ENCODE measurements at places on chromosomes 12 and 14. TPM values are rescaled to one million over a fixed set of nuclear protein-coding genes. Genes with fewer than 3 reads are reported as not detected.

DNA sequence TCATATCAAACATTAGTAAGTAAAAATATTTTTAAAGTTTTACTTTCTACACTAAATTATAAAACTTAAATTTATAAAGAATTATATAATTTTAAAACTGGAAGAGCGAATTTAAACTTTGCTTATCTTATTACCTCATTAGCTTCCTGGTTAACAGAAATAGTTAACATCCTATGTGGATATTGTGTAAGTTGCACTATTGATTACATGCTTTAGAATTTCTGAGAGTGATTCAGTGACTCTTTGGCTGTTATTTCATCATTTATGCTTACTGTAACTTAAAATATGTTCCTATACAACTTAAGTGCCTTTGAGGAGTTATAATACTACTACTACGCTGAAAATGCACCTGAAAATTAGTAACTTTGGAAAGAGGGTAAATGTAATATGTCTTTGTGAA, 101.4 kb downstream of the FOXA1 start:
- DNase-seq: no peak

EFS gene
- 18.4 TPM for total RNA-seq

DNA sequence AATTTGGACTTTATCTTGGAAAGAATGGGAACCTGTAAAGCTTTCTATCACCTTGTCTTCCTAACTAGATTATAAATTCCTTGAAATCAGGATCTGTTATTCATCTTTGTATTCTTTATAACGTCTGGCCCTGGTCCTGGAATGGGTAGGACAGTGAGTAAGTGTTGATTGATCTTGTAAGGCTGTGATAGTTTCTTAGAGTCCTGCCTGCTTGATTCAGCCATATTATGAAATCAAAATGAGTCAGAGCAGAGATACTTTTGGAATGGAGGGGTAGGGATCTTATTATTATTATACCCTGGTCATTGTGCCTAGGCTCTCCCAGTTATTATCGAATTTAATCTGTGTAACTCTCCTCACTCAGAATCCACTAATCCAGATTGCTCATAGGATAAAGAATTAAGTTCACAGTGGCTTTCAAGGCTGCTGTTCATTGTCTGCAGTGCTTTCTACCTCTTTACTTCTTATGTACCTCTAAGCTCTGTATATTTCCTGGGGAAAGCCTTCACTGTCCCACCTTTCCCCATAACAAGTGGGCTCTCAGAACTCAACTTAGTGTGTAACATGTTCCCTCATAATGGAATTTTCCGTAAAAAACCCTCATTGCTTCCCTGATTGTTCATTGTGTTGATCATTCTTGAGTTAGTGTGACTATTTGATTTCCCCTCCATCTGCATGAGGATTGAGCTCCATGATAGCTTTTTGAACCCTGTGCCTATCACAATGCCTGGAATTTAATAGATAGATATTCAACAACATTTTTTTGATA, 93.3 kb downstream of the DAAM1 start:
- no peak for DNase-seq

OR10A7 gene
- total RNA-seq: not detected
